Psoas muscle (tissue), 8 donors: ENCODE measurements at places on chromosomes 7 and 10. TPM values are rescaled to one million over a fixed set of nuclear protein-coding genes. Genes with fewer than 3 reads are reported as not detected.

DNA sequence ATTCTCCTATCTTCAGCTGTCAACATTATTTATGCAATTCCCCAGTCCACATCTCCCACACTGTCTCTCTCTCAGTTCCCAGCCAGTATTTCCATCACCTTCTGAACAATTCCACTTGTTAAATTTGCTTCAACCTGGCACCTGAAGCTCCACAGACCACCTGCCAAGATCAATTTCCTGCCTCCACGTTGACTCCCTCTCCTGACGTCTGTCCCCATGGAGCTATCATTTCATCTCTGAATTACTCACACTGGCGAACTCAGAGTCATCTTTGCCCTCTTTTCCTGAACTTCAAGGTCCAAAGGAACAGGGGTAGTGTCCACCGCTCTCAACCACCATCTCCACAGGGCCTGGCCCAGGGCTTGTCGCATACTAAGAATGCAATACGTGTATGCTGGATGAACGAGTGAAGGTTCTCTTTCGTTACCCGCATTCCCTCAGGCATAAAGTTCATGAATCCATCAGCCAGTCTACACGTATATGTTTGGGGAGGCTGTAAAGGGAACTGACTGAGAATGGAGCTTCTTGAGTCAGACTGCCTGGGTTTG lies 183.3 kb downstream of the JCAD start:
- DNase-seq: no peak

- DNase-seq: no peak
These were observed 25.2 kb downstream of the VCL start for GRCh38 chr10:74022926-74023629.

DNA sequence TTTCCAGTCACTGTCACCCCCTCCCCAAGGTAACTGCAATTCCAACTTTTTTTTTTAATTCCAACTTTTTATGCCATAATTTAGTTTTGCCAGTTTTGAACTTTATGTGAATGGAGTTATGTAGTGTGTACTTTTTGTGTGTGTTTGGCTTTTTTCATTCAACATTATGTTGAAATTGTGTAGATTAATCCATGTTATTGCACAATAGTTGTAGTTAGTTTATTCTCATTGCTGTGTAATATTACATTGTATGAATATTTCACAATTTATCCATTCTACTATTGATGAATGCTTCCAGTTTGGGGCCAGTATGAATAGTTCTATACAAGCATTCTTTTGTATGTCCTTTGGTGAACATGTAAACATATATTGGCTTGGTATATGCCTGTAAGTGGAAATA lies 32.5 kb downstream of the MXI1 start:
- no peak for DNase-seq

- DNase-seq: no peak
These were observed 276.5 kb upstream of the LRGUK start for GRCh38 chr7:133850497-133851280.

- DNase-seq: no peak
These were observed 99.7 kb downstream of the ADCYAP1R1 start for GRCh38 chr7:31151849-31152248.

CYP3A4 gene
- 3.2 TPM for total RNA-seq
